ENCODE measurements at places on chromosomes 1 and 21.

GRCh38 chr1:217188280-217189237, 442.3 kb downstream of the GPATCH2 start:
- DNase-seq: no peak

GRCh38 chr1:214854126-214854875, 228.2 kb upstream of the KCNK2 start:
- DNase-seq: no peak

DNA sequence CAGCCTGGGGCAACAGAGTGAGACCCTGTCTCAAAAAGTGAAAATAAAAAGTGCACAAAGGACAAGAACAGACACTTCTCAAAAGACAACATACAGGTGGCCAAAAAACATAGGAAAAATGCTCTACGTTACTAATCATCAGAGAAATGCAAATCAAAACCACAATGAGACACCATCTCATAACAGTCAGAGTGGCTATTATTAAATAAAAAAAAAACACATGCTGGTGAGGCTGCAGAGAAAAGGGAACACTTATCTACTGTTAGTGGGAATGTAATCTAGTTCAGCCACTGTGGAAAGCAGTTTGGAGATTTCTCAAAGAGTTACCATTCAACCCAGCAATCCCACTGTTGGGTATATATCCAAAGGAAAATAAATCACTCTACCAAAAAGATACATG, 173.2 kb downstream of the SMYD3 start:
- no peak for DNase-seq

DNA sequence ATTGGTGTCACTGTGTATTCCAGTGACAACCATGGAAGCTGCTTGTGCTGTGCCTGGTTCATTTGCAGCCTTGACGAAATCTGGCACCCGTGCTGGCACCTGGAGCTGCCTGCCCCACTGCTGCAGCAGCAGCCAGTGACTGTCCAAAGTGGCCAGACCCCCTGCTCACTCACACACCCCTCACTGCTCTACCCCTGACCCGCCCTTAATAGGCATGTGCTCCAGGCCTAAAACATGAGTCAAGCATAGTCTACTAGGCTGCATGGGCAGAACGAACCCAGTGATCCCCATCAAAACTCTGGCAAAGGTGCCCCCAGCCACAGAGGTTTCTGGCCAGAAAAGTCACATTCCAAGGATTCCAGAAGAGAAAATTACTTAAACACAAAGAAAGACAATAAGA, 7.7 kb downstream of the PRAMEF1 start:
- no peak for DNase-seq

GRCh38 chr21:35053356-35054096, 4.4 kb upstream of the RUNX1 start:
- no peak for DNase-seq

DNA sequence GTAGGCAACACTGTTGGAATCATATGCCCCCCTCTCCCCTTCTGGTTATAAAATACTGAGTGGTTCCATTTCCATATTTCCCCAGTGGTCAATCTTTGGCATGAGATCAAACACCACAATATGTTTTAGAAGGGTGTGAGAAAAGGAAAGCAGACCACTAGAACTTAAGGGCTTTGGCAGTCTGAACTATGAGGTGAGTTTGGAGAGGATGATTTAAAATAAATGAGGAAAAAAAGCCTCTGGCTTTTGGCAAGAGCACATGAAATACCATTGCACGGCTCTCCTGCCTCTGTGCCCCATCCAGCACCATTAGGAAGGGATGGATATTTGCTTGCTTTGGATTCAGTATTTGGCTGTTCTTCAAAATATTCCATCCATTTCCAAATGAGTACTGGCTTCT, 339.5 kb upstream of the C1orf87 start:
- no peak for DNase-seq

DNA sequence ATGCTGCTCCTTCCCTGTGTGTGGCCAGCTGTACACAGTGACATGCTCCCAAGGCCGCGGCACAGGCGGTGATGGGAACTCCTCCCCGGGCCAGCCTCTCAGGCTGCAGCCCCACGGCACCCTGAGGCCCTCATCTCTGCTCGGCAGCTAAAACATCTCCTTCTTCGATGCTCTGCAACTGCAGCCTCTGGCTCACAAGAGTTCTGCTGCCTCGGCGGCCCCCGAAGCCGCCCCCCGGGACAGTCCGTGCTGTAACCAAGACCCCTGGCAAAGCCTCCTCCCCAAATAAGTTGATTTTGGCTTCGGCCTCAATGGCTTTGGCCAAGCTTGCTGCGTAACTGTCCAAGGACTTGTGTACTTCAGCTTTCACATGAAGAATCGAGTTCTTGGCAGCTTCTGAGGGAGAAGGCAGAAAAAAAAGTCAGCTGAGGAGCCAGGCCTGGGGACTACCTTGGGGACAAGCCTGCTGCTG, 51.3 kb downstream of the GPR161 start:
- no peak for DNase-seq

DNA sequence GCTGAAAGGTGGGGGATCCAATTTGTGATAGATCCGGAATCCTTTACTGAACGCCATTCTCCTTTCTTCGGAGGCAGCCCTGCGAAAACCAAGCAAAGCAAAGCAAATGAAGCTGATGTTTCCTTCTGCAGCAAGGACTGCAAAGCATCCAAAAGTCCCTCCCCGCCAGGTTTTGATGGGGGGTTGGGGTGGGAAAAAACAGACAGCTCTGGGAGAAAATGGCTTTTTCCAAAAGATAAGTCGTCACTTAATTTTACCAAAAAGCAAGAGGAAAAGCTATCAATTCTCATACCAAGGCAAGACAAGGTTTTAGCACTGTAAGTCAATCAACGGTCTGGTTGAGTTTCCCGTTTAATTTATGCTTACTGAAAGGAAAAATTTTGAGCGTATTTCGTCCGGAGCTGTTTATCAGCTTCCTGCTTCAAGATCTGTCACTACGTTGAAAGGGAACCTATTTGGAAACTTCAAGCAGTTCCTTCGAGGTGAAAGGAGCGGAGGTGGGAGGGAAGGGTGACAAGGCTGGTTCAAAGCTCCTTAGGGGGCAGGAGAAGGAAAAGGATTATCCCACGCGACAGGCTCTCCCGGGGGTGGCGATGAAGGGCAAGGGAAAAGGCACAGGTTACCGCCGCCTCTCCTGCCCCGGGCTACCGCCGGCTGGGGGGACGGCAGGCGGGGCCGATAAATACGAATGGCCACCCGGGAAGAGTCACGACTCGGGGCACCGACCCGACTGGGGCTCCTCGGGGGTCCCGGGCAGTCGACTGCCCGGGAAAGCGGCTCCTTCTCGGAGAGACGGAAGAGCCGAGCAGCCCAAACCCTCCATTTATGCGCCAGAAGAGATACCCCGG, 750 bp downstream of the SYNJ1 start:
- DNase-seq: no peak

GRCh38 chr1:9443913-9444445, 95.3 kb upstream of the SLC25A33 start:
- no peak for DNase-seq

GRCh38 chr1:201253411-201253810, 29.9 kb upstream of the PKP1 start:
- DNase-seq: no peak

DNA sequence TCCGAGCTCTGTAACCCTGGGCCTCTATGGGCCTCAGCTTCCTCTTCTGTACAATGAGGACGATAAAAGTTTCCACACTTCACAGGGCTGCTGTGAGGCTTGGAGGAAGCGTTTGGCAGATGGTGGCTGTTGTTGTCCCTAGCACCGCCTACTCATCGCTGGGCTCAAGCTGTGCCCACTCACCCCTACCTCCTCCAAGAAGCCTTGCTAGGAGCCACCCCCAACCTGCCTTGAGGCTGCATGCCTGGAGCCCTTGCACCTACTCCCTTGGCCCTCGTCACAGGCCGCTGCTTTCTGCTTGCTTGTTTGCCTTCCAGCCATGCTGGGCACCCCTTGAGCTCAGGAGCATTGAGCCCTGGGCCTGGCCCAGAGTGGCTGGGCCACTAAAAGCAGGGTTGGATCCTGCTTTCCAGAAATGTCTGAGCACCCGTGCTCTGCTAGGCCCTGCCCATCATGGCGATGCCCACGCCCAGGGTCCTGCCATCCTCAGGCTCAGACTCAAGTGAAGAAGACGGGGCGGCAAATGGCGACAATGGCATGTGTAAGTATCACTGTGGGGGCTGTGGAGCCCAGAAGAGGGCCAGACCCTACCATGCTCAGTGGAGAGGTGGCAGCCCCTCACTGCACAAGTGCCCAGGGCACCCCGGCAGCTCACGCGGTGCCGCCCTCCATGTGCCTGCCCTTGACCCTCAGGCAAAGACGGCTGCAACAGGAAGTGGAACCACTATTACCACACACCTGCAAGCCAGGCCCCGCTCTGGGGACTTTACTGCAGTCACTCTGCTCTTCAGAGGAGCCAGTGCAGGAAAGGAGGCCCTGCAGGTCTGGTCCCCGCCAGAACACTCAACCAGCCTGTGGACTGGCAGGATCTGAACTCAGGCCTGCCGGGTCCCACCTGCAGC, 9.5 kb downstream of the SH3BGRL3 start:
- DNase-seq: no peak

- no peak for DNase-seq
These were observed 580 bp downstream of the DVL1 start for GRCh38 chr1:1348420-1349255.

GRCh38 chr1:244826712-244827111, 8.7 kb upstream of the COX20 start:
- DNase-seq: no peak

DNA sequence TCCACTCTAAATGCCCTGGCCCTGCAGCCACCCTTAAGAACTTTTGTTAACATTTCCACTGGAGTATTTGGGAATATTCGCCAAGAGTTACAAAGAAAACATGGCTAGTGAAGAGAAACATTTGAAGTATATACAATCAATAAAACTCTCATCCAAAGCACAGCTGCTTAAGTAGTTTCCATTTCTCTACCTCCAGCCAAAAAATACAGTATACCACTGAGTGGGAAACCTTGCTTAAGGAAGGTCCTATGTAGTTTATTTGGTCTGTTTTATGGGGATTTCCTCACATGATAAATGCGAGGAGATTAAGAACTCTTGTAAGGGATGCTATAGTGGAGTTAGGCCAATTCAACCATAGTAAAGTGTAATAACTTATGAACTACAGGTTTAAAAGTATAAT, 382.5 kb downstream of the NEGR1 start:
- DNase-seq: no peak

GRCh38 chr1:31007462-31007991, 58.0 kb downstream of the PUM1 start:
- DNase-seq: no peak

DNA sequence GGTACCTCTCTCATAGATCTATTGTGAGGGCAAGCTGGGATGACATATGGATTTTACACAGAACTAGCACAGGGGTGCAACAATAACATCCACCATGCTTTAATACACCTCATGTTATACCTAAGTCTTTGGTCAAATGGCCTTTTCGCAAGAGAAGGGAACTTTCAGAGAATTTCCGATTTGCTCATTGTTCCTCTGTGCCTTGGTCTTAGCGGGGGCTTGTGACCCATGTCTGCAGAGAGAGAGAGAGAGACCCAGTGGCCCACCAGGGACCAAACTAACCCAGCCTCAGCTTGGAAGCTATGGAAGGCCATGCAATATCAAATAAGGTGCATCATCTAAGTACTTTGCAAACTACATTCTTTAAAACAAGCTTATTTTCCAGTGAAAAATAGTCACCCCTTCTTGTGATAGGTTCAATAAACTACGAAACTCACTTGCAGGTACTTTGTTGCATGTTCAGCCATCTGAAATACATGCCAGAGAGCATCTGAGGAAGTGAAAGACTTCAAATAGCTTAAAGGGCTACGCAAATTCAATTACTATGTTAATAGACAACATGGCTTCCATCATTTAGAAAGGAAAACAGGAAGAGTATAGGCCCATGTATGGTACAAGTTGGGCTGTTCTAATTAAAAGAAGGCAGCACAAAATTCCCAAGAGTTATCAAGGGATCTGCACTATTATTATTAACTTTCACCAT, 100.7 kb downstream of the KCNN3 start:
- DNase-seq: no peak

DNA sequence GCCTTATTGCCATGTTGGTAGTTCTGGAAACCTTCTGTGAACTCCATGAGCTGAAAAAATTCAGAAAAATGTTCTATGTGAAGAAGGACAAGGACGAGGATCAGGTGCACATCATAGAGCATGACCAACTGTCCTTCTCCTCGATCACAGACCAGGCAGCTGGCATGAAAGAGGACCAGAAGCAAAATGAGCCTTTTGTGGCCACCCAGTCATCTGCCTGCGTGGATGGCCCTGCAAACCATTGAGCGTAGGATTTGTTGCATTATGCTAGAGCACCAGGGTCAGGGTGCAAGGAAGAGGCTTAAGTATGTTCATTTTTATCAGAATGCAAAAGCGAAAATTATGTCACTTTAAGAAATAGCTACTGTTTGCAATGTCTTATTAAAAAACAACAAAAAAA, 57.4 kb downstream of the KCNK1 start:
- no peak for DNase-seq

DNA sequence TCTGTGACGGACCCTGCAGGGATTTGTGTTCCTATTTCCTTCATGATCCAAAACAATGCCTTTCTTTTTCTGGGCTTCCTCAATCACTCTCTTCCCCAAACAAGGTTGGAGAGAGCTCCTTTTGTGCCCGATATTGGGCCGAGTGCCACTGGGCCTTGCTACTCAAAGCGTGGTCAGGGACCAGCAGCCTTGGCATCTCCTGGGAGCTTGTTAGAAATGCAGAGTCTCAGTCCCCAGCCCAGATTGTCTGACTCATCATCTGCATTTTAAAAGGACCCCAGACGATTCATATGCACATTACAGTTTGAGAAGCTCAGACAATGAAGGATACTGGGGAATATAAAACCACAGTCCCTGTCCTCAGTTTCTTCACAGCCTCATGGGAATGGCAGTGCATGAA, 19.9 kb downstream of the ADORA1 start:
- DNase-seq: no peak

GRCh38 chr1:54337928-54338327, 68.3 kb downstream of the SSBP3 start:
- no peak for DNase-seq

DNA sequence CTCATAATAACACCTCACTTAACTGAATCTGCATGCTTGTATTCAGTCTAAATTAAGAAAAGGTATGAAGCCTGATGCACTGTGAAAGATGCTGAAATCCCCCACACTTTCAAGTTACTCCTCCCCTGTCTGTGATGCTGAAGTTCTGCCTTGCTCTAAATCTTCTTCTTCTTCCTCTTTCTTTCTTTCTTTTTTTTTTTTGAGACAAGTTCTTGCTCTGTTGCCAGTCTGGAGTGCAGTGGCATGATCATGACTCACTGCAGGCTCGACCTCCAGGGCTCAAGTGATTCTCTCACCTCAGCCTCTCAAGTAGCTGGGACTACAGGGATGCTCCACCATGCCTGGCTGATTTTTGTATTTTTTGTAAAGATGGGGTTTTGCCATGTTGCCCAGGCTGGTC, 231.0 kb upstream of the B3GALT2 start:
- no peak for DNase-seq

- DNase-seq: no peak
These were observed 15.5 kb downstream of the TMEM59 start for GRCh38 chr1:54037476-54037875.
